Daoy (cell line): ENCODE measurements at places on chromosomes 2 and 18. TPM values are rescaled to one million over a fixed set of nuclear protein-coding genes. Genes with fewer than 3 reads are reported as not detected.

The FLACC1 gene
- not detected in 2 replicates for total RNA-seq

The C2orf80 gene
- not detected in 2 replicates for total RNA-seq

The SLC11A1 gene
- total RNA-seq: not detected in 2 replicates

The ICA1L gene
- total RNA-seq: 0.36 and 0.74 TPM in 2 replicates

The PMAIP1 gene
- total RNA-seq: 47.8 and 57.9 TPM in 2 replicates

The UGT1A8 gene
- total RNA-seq: 15.1 and 15.4 TPM in 2 replicates

The TMEM185B gene
- 23.7 and 23.8 TPM in 2 replicates for total RNA-seq

The SLC25A52 gene
- not detected in 2 replicates for total RNA-seq

The C2orf78 gene
- under 0.01 TPM in 1 of 2 replicates, not detected in the other for total RNA-seq

The SLC35F5 gene
- 49.8 and 50.1 TPM in 2 replicates for total RNA-seq

The BCL11A gene
- total RNA-seq: 4.5 and 7.8 TPM in 2 replicates

The IGFBP5 gene
- total RNA-seq: 2.9 and 3.5 TPM in 2 replicates

The RNU2-63P gene
- total RNA-seq: 72.9 TPM in 1 of 2 replicates, not detected in the other

The CPO gene
- total RNA-seq: not detected in 2 replicates

The CRYGC gene
- total RNA-seq: not detected in 2 replicates

The CERKL gene
- 0.29 TPM in 1 of 2 replicates, not detected in the other for total RNA-seq
